ENCODE measurements at places on chromosomes 16 and 17.

GRCh38 chr16:22383827-22384226, 9.4 kb upstream of the CDR2 start:
- DNase-seq = no peak

GRCh38 chr16:28091656-28092055, 28.1 kb upstream of the GSG1L start:
- no peak for DNase-seq

GRCh38 chr17:49578952-49579500, 3.4 kb downstream of the NXPH3 start:
- no peak for DNase-seq

DNA sequence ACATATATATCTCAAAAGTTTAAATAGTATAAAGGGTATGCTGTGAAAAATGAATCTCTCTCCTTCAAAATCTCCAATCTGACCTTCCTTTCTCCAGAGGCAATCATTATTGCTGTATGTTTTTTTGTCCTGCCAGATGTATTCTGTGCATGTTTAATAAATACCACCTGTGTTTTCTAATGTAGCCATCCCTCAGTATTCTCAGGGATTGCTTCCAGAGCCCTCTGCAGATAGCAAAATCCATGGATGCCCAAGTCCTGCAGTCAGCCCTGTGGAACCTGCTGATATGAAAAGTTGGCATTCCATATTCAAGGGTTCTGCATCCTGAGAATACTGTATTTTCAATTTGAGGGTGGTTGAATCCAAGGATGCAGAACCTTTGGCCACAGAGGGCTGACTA, 42.9 kb downstream of the BPTF start:
- DNase-seq = no peak

- DNase-seq = no peak
Observed at GRCh38 chr16:62712566-62712965, 676.3 kb upstream of the CDH8 start.

GRCh38 chr17:3718201-3718600, 5.5 kb upstream of the HASPIN start:
- DNase-seq = no peak

DNA sequence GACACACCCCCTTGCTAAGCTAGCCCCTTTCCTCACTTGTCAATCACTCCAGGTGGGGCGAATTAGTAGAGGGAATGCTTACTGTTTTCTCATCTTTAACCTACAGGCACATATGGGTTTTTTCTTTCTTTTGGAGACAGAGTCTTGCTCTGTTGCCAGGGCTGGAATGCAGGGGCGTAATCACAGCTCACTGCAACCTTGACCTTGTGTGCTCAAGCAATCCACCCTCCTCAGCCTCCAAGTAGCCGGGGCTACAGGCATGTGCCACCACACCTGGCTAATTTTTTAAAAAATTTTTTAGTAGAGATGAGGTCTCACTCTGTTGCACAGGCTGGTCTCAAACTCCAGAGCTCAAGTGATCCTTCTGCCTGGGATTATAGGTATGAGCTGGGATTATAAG, 38.7 kb upstream of the RHBDL3 start:
- no peak for DNase-seq

GRCh38 chr16:19424478-19424877, 6.8 kb downstream of the TMC5 start:
- no peak for DNase-seq

DNA sequence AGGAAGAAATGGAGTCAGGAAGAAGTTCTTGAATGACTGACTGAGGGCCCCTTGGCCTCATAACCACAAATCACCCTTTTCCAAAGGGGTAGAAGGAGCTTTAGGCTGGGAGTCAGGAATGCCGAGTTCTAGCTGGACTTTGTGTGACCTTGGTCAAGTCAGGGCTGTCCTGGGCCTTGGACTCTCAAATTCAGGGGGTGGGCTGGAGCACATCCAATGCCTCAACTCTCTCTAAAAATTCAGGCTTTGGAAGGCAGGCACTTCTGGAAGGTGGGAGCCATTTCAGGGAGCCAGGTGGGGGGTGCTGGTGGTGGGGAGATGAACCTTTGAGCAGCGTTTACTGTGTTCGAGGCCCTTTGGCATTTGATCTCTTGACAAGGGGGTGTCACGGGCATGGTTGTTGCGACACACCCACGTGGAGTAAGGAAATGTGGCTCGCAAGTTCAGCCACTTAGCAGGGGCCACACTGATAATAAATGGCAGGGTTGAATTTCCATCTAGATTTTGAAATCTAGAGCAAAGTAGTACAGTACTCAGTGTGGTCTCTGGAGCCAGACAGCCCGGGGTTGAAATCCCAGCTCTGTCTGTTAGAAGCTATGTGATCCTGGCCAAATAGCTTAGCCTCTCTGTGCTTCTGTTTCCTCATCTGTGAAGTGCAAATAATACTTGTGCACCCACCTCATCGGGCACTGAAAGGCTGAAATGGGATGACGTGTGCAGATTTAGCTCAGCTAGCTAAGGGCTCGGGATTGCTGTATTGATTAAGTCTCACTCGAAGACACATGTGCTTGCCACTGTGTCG, 47.1 kb upstream of the CIBAR2 start:
- no peak for DNase-seq

DNA sequence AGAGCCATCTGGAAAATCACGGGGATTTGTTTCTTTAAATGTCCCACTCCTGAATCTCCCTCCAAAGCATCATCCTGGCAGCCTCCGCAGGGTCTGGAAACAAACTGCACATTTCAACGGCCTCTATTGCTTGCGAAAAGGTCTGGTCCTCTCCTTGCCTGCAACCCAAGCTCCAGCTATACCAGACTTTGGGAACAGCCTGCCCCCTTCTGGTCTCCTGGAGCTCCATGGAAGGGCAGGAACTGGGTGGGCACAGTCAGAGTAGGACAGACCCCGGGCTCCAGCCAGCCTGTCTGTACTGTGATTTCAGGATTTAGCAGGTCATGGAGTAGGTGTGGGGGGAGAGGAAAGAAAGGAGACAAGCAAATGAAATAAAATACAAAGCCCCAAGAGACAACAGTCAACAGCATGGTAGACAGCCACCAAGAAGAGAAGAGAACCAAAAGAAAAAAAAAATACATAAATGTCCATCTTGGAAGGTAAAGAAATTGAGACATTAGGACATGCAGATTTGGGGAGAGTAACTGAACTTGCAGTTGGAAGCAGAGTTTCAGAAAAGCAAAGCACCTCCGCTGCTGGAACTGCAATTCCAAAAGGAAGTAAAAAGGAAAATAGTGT, 2.7 kb downstream of the XYLT1 start:
- no peak for DNase-seq

- DNase-seq = no peak
Observed at GRCh38 chr17:4950075-4950745, 709 bp upstream of the ENO3 start.

GRCh38 chr17:40535924-40536294, 29.4 kb downstream of the CCR7 start:
- no peak for DNase-seq

DNA sequence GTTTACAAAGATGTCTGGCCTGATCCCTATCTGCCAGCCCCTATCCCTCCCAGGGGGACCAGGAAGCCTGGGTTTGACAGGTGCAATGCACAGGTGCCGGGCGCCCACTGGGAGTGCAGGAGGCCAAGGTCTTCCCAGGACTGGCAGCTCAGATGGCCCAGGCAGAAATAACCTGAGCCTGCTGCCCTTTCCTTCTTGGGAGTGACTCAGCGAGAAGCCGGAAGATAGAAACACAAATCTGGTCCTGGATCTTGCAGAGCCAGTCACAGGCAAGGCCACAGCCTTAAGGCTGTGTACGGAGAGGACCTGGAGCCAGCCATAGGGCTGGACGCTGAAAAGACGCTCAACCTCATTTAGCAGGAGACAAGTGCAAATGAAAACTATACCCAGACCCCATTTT, 27.7 kb downstream of the GPR142 start:
- no peak for DNase-seq

GRCh38 chr17:40862985-40863733, 3.9 kb downstream of the KRT12 start:
- DNase-seq = no peak

DNA sequence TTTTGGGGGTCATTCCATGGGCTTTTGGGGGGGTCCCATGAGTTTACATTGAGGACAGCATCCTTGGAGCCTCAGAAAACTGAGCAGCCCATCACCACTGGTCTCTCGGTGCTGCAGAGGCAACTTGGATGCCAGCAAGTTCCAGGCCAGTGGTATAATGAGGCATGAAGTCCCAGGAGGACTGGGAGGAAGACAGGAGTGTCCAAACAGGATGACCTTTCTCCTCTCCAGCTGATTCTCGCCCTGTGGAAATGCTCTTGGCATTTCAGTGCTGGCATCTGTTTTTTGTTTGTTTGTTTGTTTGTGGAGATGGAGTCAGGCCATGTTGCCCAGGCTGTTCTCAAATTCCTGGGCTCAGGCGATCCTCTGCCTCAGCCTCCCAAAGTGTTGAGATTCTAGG, 347.6 kb downstream of the SNX29 start:
- no peak for DNase-seq

DNA sequence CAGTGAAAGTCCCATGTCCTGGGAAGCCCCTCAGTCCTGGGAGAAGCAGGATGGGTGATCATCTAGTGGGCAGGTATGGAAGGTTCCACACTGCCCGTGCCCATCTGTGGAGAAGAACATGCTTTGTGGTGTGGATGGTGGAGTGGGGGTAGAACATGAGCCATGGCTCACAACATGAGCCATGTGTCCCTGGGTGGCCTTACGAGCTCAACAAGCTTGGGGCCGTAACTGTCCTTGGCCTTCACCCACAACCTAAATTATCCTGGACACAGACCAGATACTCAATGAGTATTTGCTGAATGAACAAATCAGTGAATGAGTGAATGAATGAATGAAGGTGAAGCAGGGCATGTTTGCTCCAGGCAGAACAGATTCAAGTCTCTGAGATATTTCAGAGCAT, 13.5 kb downstream of the SOX8 start:
- no peak for DNase-seq

DNA sequence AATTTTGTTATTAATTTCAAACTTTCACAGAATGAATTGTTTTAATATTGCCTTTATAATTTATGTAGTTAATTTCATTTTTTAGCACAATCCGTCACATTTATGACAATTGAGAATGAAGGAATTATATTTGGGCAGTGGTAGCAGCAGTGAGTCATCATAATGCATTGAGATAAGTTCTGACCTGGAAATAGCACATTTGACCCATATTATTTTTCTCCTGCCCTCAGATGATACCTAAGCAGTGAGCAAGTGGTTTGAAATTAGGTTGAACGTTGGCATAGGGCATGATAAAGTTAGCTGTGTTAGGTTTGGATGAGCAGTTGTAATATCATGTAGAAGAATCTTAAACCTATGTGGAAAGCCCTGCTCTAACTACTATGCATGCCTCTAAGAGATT, 1431.3 kb upstream of the CDH8 start:
- no peak for DNase-seq

DNA sequence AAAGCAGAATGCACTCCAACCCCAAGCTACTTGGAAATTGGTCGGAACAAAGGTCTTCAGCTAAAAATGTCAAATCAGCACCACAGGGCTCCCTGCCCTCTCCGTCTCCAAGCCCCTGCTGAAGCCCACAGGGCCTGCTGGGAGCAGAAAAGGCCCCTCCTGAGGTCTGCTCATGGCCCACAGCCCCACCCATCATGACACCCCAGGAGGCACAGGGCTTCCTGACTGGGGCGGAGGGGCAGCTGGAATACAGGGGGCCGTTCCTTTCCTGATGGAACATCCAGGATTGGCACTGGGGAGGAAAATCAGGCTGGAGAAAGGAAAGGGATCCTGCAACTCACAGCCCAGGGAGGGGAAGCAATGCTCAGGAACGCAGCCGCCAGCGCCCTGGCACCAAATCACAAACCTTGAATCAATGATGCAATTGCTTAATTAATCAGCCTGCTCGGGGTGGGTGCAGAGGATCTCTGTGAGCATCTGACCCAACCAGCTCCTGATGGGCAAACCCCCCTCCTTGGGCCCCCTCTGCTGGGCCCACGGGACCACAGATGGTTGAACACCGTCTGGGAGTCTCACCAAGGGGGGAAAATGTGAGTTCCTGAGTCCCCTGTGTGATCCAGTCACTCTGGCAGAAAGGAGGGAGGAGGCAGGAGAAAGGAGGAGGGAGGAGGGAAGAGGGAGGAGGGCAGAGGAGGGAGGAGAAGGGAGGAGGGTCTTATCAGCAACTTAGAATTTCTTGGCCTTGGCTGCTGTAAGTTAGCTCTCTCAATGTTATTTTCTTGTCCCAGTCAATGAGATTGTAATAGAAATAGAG, 155.5 kb downstream of the ZNF423 start:
- DNase-seq = no peak

GRCh38 chr17:4999430-5000093, 1.8 kb downstream of the KIF1C start:
- no peak for DNase-seq

DNA sequence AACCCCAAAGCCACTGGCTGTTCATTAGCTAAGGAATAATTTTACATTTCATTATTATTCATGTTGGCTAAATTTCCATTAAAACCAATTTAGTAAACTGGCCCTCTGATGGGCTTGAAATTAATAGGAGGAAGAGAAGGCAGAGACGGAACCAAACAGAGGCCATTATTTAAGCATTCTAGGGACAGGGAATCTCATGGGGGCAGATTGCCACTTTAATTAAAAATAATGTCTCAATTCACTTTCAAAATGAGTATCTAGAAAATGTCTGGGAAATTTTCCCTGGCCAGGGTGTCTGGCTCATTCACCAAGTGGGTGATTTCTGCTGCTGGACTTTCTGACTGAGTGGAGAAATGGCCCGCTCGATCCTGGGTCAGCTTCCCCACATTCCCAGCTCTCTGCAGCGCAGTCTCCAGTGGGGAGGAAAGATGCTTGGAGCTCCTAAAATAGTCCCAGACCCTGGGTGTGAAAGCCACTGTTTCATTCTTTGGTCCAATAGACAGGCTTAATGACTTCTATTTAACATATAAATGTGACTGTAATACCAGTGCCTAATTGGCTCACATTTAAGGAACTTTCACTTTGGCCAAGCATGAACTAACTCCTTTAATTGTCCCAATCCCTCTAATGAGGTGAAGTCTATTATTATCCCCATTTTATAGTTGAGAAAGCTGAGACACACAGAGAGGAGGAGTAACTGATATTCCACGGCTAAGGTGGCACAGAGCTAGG, 64.3 kb downstream of the IRX6 start:
- no peak for DNase-seq

GRCh38 chr16:58272855-58273254, 22.0 kb downstream of the PRSS54 start:
- DNase-seq = no peak

DNA sequence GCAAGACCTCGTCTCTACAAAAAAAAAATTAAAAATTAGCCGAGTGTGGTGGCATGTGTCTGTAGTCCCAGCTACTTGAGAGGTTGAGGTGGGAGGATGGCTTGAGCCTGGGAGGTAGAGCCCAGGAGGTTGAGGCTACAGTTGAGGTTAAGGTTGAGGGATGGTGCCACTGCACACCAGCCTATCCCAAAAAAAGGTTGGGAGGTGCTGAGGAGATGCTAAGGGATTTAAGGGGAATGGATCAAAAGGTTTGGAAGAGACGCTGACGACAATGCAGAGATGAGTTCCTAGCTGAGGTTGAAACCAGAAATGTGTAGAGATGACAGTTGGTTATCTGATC, 4.7 kb upstream of the NSMCE1 start:
- DNase-seq = no peak

- DNase-seq = no peak
Observed at GRCh38 chr17:41773190-41773588, 13.3 kb downstream of the JUP start.

GRCh38 chr17:17004251-17004996, 32.5 kb upstream of the TNFRSF13B start:
- DNase-seq = no peak

Data from stimulated activated CD4-positive, alpha-beta T cell treated with anti-CD3 and anti-CD28 coated beads, Interleukin-1b, Interleukin-23, amount 100 ng/mL, for 1 hour (primary cell).